Endodermal cell (in vitro differentiated cells): ENCODE measurements at places on chromosomes 3 and 15.

DNA sequence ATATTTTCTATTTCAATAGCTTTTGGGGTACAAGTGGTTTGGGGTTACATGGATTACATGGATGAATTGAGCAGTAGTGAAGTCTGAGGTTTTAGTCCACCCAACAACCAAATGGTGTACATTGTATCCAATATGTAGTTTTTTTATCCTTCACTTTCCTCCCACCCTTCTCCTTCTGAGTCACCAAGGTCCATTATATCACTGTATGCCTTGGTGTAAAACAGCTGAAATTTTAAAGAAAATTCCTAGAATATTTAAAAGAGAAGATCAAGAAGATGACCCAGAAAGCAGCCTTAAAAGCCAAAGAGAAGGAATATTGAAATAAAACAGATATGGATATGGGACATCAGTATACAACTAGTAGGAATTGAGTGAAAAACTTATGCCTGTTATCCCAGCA lies 204.2 kb upstream of the COL8A1 start:
- H3K36me3 ChIP-seq: no peaks in the 10 kb centered on the region
- H3K4me1 ChIP-seq: no peaks in the 10 kb centered on the region
- H3K27me3 ChIP-seq: no peaks in the 10 kb centered on the region
- H3K4me3 ChIP-seq: no peak overlapping the region

DNA sequence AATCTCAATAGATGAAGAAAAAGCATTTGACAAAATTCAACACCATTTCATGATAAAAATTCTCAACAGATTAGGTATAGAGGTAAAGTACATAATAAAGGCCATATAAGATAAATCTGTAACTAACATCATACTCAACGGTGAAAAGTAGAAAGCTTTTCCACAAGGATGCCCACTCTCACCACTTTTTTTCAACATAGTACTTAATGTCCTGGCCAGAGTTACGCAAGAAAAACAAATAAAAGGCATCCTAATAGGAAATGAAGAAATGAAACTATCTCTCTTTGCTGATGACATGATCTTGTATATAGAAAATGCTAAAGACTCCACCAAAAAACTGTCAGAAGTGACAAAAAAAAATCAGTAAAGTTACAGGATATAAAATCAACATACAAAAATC lies 33.0 kb downstream of the THBS1 start:
- H3K27ac ChIP-seq: no peak overlapping the region
- no peaks in the 10 kb centered on the region for H3K36me3 ChIP-seq
- no peaks in the 10 kb centered on the region for H3K27me3 ChIP-seq
- no peak overlapping the region for H3K4me3 ChIP-seq
- no peaks in the 10 kb centered on the region for H3K4me1 ChIP-seq
- no peak for DNase-seq

GRCh38 chr3:132006605-132007204 lies 28.1 kb downstream of the CPNE4 start:
- H3K36me3 ChIP-seq: no peaks in the 10 kb centered on the region
- H3K27me3 ChIP-seq: peaks cover 6% of the 10 kb centered on the region
- no peak overlapping the region for H3K4me3 ChIP-seq
- no peaks in the 10 kb centered on the region for H3K4me1 ChIP-seq

- H3K4me1 ChIP-seq: no peaks in the 10 kb centered on the region
- no peaks in the 10 kb centered on the region for H3K27me3 ChIP-seq
- no peak overlapping the region for H3K27ac ChIP-seq
- no peaks in the 10 kb centered on the region for H3K36me3 ChIP-seq
- H3K4me3 ChIP-seq: no peak overlapping the region
- no peak for DNase-seq
Observed at GRCh38 chr15:86034904-86035303, 44.8 kb upstream of the AGBL1 start.

DNA sequence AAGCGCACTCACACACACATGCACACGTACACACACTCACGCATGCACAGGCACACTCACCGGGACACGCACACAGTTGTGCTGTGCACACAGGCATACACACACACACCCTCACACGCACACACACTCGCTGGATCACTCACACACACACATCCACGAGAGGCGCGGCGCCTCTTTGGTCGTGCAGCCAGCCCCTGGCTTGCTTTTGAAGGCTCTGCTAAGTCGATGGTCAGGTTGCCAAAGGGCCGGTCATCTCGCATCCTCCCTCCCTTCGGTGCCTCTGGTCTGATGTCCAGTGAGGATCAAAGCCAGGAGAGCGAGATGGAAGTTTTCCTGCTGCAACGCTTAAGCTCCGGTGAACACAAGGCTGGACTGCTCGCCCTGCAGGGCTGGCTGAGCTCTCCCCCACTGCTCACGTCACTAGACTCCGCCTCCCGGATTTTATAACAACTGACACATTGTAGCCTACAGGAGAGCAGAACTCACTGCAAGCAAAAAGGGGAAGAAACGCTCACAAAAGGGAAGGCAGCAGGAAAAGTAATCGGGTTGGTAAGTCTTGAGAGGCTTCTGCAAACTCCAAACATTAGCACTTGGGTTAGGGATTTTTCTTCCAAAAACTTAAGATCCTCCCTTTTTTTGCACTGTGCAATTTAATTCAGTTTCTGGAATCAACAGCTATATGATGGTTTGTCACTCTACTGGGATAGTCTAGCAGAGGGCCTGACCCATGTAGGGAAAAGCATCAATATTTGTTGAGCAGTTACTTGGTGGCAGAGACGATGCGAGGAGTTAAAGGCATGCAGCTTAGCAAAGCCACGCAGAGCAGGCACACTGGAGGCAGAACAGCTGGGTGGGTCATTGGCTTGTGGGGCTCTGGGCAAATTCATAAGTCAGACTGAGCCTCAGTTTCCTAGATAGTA lies at the start of gene SRGAP3:
TSS of gene SRGAP3 (minus strand) at position 374 of the 920 bp plus-strand sequence. CDS start 695 bp downstream, outside the sequence.
- peaks cover 4% of the 10 kb centered on the region for H3K4me1 ChIP-seq
- no peaks in the 10 kb centered on the region for H3K36me3 ChIP-seq
